ENCODE measurements at places on chromosomes 5 and 9.

GRCh38 chr9:109708451-109708945 lies 71.5 kb upstream of the PALM2AKAP2 start:
- DNase-seq: no peak

DNA sequence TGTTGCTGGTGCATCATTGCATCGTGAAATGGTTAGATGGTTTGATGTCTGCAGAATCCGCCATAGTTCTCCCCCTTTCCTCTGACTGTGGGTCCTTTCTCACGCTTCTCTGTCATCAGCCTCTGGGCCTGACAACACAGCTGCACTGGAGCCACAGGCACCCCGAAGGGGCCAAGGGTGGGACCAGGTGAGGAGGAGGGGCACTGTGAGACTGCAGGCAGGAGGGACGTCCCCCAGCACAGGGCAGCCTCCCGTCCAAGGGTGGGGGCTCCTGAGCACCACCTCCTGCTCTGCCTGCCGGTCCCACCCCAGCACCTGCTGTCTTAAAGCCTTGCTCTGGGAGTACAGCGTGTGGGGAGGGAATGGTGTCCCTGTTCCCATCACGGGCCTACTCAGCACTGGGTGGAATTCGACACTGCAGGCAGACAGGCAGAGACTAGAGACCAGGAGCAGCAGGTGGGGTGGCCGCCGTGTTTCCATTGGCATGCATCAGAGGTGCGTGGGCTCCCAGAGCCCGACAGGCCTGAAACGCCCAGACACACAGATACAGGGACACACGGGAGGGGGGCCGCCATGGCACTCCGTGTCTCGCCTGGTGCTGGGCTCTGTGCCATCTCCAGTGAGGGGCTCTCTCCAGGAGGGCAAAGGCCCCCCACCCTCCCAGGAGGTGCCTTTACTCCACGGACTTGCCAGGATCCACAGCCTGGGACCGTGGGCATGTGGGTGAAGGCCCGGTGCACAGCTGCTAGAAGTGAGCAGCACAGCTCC lies 15.0 kb downstream of the CACNA1B start:
- DNase-seq: no peak

- DNase-seq: no peak
Measured at GRCh38 chr5:127076315-127077129, 3.2 kb upstream of the C5orf63 start.

- DNase-seq: no peak
Measured at GRCh38 chr9:96599298-96599697, 20.3 kb downstream of the CDC14B start.

DNA sequence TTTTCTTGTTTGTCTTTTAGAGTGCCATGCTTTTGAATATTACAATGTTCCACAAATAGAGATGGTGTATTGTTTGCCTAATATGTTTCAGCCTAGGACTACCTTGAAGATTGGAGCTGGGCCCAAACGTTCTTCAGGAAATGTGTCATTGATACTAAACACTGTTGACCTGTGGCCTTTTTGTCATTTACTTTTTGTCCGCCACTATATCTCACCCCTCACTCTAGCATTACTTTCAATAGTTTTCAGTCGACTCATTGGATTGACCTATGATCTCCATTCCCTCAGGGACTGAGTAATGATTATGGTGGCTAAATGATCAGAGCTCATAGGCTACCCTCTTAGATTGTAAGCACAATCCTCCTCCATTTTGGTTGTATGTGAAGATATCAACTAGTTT lies 115.8 kb downstream of the NUDT12 start:
- DNase-seq: no peak

DNA sequence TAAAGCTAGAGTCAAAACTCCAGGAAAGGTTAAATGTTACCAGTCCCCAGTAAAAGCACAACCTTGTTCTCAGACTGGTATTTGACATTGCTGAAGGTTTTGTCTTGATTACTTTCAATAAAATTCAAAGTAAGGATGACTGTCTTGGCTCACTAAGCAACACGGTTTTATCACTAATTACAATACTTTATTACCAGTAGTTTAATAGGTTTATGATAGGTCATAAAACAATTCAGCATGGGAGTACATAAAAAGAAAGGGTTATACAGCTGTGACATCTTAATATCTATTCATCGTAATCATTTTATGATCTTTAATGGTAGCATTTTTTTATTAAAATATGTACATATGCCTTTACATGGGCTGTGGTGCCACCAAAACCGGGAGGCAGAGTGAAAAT lies 370.7 kb upstream of the IRX2 start:
- DNase-seq: no peak

GRCh38 chr5:172769616-172770373 lies 1.2 kb downstream of the DUSP1 start:
- no peak for DNase-seq

GRCh38 chr9:105281926-105282325 lies 37.5 kb downstream of the SLC44A1 start:
- DNase-seq: no peak
